ENCODE measurements at places on chromosomes 12 and 14.

DNA sequence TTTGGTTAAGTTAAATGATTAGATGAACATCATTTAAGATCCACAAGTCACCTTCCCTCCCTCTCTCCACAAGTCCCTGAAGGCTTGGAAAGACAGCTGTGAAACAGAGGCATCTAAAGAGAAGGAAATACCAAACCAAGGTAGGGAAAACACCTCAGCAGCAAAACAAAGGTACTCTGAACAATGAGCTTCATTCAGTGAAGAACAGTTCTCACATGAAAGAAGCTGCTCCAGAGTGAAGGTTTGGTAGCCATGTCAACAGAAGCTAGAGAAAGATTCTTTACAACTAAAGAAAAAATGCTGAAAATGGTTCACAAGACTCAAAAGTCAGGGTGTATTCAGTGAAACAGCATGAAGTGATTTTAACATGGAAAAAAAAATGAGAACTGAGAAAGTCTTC lies 69.4 kb downstream of the FGD6 start:
- no peak for DNase-seq

DNA sequence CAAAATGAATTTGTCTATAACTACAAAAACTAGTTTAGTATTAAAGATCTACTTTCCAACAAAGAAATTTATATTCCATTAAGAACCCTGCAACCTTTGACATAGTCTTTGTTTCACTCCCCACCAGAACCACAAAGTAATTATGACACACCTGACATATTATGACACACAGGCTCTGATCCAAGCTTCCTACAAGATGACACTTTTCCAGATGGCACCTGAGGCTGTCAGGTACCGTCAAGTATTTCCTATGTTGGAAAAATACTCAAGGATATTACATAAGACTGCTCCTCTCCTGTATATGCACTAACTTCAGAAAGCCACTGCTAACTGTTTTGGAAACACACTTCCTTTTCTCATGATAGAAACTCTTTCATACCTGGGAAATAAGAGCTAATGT lies 38.9 kb downstream of the STXBP6 start:
- DNase-seq: no peak

DNA sequence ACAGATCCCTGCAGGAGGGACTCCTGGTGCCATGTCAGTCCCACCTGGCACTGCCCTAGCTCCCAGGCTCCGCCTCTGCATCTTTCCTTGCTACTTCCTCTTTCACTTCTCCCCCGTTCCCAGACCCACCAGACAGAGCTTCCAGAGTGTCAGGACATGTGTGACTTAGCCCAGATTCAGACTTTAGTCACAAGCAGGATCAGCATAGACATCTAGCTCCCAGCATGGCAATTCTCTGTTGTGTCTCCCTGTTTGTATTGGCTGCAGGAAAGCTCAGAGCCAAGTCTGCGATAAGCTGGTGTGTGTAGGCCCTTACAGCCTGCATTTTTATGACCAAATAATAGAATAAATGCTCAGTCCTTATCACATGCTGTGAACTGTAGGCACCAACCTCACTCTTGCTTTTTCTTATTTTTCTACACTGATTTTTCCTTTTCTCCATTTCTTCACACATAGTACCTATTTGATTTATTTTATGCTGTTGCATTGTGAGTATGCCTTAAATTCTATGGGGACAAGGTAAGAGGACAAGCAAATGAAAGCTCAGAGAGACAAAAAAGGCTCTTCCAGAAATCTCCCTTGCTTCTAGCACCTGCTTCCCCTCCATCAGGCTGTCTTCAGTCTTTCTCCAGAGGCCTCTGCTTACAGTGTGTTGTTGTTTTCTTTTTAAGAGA lies 5.9 kb downstream of the DHRS2 start:
- no peak for DNase-seq

DNA sequence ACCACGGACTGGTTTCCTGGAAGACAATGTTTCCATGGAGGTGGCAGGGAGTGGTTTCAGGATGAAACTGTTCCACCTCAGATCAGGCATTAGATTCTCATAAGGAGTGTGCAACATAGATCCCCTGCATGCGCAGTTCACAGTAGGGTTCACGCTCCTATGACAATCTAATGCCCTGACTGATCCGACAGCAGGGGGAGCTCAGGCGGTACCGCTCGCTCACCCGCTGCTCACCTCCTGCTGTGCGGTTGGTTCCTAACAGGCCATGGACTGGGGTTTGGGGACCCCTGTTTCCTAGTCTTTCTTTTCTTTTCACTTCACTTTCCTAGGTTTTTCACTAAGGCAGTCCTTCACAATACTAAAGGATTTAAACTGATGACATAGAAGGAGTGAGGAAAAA lies 39.6 kb downstream of the GUCY2C start:
- DNase-seq: no peak

GRCh38 chr12:27226407-27226929 lies 17.6 kb upstream of the STK38L start:
- DNase-seq: no peak

GRCh38 chr12:4771172-4771959 lies 51.2 kb downstream of the GALNT8 start:
- DNase-seq: no peak

DNA sequence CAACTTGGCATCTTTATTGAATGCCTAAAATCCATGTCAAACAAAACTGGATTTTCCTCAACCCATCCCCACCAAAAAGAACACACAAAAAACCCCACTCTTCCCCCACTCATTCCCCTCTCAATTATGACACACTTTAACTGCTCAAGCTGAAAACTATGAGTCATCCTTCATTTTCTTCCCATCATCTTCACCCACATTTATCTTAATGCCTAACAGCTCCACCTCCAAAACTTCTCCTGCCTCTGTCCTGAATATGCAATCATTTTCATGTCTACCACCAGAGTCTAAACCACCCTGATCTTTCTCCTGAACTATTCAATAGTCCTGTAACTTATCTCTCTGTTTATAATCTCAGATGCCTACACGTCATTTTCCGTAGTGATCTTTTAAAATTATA lies 239.7 kb downstream of the BCAT1 start:
- DNase-seq: peak; percentile 50

DNA sequence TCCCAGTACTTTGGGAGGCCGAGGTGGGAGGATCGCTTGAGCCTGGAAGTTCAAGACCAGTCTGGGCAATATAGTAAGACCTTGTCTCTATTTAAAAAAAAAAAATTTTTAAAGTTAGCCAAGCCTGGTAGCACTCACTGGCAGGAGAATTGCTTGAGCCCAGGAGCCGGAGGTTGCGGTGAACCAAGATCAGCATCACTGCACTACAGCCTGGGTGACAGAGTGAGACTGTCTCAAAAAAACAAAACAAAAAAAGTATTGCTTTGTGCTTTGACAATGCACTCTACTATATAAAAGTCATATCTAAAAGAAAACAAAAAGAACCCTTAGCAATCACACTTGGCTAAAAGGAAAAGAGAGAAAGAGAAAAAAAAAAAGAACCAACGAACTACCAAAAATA lies 26.8 kb downstream of the GNPTAB start:
- DNase-seq: no peak

- no peak for DNase-seq
Measured at GRCh38 chr12:7751394-7751793, 4.2 kb upstream of the CLEC4C start.

DNA sequence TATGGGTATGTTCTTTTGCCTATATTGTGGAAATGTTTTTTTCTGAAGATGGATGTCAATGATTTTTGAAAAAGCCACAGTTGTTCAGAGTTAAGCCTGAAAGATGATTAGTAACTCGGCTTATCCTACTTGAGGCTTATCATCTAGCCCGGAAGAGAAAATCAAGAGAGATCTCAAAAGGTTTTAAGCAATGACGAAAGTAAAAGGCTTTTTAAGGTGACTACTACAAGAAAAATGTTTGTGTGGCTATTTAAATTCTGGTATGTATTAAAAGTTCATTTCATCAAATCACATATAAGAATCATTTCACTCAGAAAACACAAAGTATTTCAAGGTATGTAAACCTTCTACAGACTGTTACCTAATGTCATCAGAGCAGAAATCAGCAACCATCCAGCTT lies 40.2 kb downstream of the HEATR5A start:
- DNase-seq: peak; percentile 42

- peak; percentile 76 for DNase-seq
Measured at GRCh38 chr12:122350141-122350848, 72.2 kb downstream of the CLIP1 start.

DNA sequence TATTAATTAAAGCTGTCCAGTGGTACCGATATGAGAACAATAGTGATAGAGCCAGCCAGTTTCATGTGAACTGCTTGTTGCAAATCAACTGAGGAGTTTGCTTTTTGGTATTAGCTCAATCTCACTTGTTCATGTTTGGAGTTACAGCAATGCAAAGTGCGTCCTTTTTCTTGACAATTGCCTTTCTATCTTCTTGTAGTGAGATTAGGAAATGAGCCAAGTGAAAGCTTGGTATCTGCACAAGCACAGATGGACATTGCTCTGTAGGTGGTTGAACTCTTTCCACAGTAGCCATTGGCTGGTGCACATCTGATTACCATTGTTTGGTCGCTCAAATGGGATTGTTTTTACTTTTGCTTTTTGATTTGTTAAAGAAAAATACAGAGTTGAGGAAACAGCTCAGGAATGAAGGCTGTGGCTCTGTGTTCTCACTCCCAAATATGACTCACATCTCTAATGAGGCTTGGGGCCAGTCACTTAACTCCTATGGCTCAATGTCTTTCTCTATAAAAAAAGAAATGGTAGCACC lies 241.4 kb downstream of the BMP4 start:
- peak; percentile 64 for DNase-seq

DNA sequence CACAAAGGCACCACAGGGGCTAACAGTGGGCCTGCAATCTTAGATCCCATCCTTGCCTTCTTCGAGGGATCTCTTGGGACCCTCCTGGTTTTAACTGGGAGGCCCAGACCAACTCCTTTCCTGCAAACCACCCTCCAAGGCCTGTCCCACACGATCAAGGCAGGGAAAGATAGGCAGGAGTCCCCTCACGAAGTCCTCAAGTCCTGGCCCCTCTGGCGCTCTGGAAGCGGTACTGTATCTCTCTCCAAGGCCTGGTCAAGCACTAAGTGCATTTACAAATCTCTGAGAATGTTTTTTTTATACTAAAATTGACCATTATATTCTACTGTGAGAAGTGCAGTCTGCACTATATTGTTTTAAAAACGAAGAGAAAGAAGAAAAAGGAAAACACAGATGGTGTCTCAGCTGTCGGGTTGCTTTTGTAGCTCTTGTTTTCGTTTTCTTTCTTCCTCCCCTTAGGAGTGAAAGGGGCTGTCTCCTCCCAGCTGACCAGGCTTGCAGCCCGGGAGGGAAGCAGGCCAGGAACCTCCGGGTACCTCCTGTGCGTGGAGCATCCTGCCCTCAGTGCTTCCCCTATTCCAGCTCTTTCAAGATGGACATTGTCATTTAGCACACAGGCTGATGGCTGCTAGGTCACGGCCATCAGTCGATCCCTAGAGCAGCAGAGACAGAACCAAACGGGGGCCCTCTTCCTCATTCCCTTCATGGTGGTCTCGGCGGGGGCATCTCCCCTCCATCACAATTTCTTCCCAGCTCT lies 56.7 kb downstream of the FAM222A start:
- no peak for DNase-seq

GRCh38 chr12:87991483-87991882 lies 37.7 kb downstream of the C12orf50 start:
- DNase-seq: no peak

DNA sequence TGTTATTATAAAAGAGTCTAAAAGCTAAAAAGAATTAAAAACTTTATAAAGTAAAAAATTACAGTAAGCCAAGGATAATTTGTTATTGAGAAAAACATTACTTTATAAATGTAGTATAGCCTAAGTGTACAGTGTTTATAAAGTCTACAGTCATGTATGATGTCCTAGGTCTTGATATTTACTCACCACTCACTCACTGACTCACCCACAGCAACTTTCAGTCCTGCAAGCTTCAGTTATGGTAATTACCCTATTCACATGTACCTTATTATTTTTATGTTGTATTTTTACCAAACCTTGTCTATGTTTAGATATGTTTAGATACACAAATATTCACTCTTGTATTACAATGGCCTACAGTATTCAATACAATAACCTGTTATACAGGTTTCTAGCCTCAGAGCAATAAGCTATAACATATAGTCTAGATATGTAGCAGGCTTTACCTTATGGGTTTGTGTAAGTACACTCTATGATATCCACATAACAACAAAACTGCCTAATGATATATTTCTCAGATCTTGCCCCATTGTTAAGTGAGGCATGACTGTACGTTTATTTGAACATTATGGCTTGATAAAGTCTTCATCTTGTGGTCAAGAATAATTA lies 113.7 kb upstream of the KITLG start:
- DNase-seq: peak; percentile 12

- DNase-seq: no peak
Measured at GRCh38 chr12:51832354-51833107, 16.0 kb downstream of the FIGNL2 start.

GRCh38 chr12:132077322-132078100 lies 66.6 kb downstream of the DDX51 start:
- no peak for DNase-seq

DNA sequence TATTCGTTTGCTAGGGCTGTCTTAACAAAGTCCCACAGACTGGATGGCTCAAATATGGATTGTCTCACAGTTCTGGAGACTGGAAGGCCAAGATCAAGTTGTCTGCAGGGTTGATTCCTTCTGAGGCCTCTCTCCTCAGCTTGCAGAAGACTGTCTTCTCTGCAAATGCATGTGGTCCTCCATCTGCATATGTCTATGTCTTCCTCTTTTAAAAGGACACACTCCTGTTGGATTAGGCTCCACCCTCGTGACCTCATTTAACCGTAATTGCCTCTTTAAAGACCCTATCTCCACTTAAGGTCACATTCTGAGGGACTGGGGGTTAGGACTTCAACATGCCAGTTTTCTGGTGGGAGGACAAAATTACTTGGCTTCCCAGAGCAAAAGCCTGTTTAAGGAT lies 123.3 kb downstream of the SLC38A6 start:
- DNase-seq: no peak

DNA sequence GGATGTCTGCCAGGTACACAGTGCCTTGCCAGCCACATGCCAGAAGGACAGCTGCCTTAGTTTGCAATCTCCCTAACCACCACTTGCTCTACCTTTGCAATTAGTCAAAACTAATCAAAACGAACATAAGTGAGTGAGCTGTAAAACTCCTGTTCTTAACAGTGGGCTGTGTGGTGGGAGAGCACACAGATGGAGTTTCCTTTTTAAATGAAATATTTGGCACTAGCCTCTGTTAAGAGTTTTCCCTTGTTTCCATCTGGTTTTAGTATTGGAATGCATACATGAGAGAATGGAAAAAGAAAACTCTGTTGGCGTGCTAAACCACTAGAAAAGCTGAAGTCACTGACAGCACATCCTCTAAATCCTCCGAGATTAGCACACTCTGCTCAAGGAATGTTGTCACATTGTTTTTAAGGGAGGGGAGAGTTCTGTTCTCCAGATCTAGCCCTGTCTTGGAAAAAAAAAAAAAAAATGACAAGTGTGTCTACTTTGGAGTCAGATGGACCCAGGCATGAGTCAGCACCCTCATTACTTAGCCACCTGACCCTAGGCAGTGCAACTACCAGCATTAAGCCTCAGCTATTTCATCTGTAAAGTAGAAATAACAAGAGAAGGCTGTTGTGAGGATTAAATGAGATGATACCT lies 83.9 kb downstream of the STXBP6 start:
- DNase-seq: peak; percentile 96

GRCh38 chr12:76026643-76027063 lies 4.9 kb downstream of the PHLDA1 start:
- no peak for DNase-seq

GRCh38 chr14:78921856-78922255 lies 751.7 kb downstream of the NRXN3 start:
- peak; percentile 86 for DNase-seq

Measured in EH (cell line).